ENCODE measurements at places on chromosomes 3 and 15. TPM values are rescaled to one million over a fixed set of nuclear protein-coding genes. Genes with fewer than 3 reads are reported as not detected.

IL17RC gene
- total RNA-seq, result 26.9 TPM

GPR160 gene
- 22.3 TPM for total RNA-seq

DNA sequence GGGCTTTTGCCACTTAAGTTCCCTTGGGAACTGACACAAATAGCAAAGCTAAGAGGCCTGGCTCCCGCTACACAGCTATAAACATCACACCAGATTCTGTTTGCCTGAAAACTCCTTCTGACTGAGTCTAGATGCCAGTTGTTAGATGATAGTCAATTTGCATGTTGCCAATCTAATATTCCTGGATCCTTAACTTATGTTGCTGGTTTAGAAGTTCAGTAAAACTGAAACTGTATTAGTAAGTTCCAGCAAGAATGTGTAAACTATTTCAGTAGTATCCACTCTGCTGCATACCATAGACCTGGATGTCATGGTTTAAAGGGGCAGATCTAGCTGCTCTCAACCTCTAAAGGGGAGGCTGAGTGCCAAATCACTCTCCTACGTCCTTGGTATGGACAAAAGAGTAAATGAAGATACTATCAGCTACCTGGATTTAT lies 27.1 kb upstream of the LACTB start:
- peaks cover 3% of the 10 kb centered on the region for H3K4me1 ChIP-seq
- H3K27me3 ChIP-seq, result no peaks in the 10 kb centered on the region
- no peaks in the 10 kb centered on the region for H3K36me3 ChIP-seq
- no peak for DNase-seq
- H3K4me3 ChIP-seq, result no peak overlapping the region
- H3K27ac ChIP-seq, result no peak overlapping the region

DNA sequence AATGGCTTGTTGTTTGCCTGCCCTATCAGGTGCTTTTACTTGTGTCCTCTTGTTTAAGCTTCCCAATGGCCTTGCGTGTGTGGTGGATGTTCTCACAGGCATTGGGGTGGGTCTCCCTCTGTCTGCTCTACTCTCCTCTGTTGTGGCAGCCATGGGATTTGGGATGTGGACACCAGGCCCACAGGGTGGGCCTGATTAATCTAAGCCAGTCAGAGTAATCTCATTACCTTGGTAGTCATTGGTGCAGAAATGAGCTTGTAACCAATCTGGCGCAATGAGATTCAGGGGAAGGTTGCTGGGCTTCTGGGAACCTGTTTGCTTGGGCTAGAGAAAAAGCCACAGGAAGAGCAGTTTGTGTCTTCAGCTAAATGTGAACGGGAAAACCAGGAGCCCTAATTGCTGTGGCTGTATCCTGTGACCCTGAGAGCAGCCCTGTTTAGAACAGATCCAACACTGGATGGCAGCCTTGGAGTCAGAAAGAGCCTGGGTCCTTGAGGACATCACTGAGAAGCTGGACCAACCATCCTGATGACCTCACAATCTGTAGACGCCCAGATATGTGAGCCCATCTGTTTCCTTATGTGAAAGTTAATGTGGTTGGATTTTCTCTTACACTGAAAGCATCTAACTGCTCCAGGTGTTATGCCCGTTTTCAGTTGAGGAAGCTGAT lies 157.3 kb upstream of the UBE2E1 start:
- H3K4me1 ChIP-seq, result no peaks in the 10 kb centered on the region
- no peak for DNase-seq
- no peaks in the 10 kb centered on the region for H3K36me3 ChIP-seq
- no peaks in the 10 kb centered on the region for H3K27me3 ChIP-seq
- H3K4me3 ChIP-seq, result no peak overlapping the region

GRCh38 chr3:84077479-84077878 lies 881.3 kb upstream of the CADM2 start:
- no peak overlapping the region for H3K4me3 ChIP-seq
- no peak overlapping the region for H3K27ac ChIP-seq
- no peak for DNase-seq
- H3K27me3 ChIP-seq, result no peaks in the 10 kb centered on the region
- H3K36me3 ChIP-seq, result no peaks in the 10 kb centered on the region

GRCh38 chr3:9747267-9747666 lies 2.5 kb upstream of the OGG1 start:
- H3K36me3 ChIP-seq, result peaks cover 69% of the 10 kb centered on the region
- H3K27ac ChIP-seq, result no peak overlapping the region
- H3K27me3 ChIP-seq, result no peaks in the 10 kb centered on the region
- peaks cover 18% of the 10 kb centered on the region for H3K4me1 ChIP-seq
- H3K4me3 ChIP-seq, result no peak overlapping the region

GRCh38 chr3:42031808-42032480 lies 59.2 kb upstream of the TRAK1 start:
- no peaks in the 10 kb centered on the region for H3K27me3 ChIP-seq
- H3K4me1 ChIP-seq, result peaks cover 53% of the 10 kb centered on the region

SLC24A5 gene
- total RNA-seq, result 0.84 TPM

GRCh38 chr3:118559286-118559685 lies 475.4 kb downstream of the IGSF11 start:
- H3K4me1 ChIP-seq, result no peaks in the 10 kb centered on the region
- DNase-seq, result no peak
- no peaks in the 10 kb centered on the region for H3K36me3 ChIP-seq
- H3K27ac ChIP-seq, result no peak overlapping the region

GRCh38 chr3:197165890-197166289 lies 132.5 kb downstream of the DLG1 start:
- no peak overlapping the region for H3K27ac ChIP-seq
- H3K27me3 ChIP-seq, result no peaks in the 10 kb centered on the region
- no peak for DNase-seq
- H3K4me3 ChIP-seq, result no peak overlapping the region
- H3K36me3 ChIP-seq, result no peaks in the 10 kb centered on the region

ACP3 gene
- total RNA-seq, result 11.5 TPM

All from upper lobe of right lung (tissue), 1 donor.